Aorta (tissue), 5 donors: ENCODE measurements at places on chromosomes 1 and 21.
A peak's percentile ranks its signal among the peaks of the same experiment; 100 is the strongest.

- no peaks in the 10 kb centered on the region for H3K4me1 ChIP-seq
- H3K27ac ChIP-seq, result no peak overlapping the region
- no peak for DNase-seq
- no peak overlapping the region for H3K4me3 ChIP-seq
- no peaks in the 10 kb centered on the region for H3K36me3 ChIP-seq
These were observed 3.0 kb upstream of the SMPDL3B start for GRCh38 chr1:27931759-27932158.

DNA sequence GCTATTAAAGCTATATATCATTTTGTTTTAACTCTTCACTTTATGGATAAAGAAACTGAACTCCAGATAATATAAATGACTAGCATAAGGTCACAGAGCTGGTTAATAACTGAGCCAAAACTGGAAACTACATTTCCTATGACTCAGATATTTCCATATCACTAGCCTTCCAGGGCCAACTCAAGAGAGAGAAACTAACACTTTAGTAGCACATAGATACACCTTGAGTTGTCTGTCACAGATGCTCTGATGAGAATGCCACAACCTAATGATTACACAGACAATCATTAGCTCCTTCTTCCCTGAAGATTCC, 40.7 kb downstream of the NME7 start:
- no peak for DNase-seq
- no peak overlapping the region for H3K4me3 ChIP-seq
- H3K36me3 ChIP-seq, result no peaks in the 10 kb centered on the region
- no peaks in the 10 kb centered on the region for H3K4me1 ChIP-seq
- no peaks in the 10 kb centered on the region for H3K27me3 ChIP-seq

GRCh38 chr1:11455967-11456570, 22.9 kb upstream of the DISP3 start:
- no peak overlapping the region for H3K27ac ChIP-seq
- no peaks in the 10 kb centered on the region for H3K4me1 ChIP-seq
- no peak for DNase-seq
- no peak overlapping the region for H3K4me3 ChIP-seq
- H3K36me3 ChIP-seq, result no peaks in the 10 kb centered on the region
- H3K27me3 ChIP-seq, result no peaks in the 10 kb centered on the region

- no peak overlapping the region for H3K27ac ChIP-seq
- peak overlapping the region; percentile 73 for H3K4me3 ChIP-seq
- peaks cover 2% of the 10 kb centered on the region for H3K36me3 ChIP-seq
- H3K4me1 ChIP-seq, result no peaks in the 10 kb centered on the region
- H3K27me3 ChIP-seq, result no peaks in the 10 kb centered on the region
These were observed 457 bp downstream of the SRM start for GRCh38 chr1:11059155-11059967.

DNA sequence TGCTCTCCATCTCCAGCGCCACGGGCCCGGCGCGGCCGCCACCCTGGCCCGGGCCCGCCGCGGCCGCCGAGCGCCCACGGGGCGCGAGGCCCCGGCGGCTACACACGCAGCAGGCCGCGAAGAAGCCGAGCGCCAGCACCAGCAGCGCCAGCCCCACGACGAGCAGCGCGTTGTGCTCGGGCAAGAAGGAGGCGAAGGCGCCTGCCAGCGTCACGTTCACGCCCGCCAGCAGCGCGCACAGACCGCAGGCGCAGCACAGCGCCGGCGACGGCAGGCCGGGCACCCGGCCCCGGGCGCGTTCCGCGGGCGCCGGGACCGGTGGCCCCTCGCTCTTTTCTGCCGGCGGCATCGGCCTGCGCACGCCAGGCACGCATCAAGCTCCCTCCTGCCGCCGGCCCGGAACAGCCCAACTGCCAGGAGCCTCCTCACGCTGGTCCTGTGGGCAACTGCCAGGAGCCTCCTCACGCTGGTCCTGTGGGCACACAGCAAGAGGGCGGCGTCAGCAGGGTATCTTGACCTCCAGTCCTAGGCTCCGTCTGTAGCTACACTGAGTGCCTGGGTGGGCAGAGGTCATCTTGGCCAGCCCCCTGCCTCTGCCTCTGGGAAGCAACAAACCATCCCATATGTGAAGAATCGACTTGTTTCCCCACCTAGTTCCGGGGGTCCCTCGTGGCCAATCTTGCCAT, 18.1 kb downstream of the KNCN start:
- peak overlapping the region; percentile 70 for H3K27ac ChIP-seq
- no peaks in the 10 kb centered on the region for H3K36me3 ChIP-seq
- peak overlapping the region; percentile 31 for H3K4me3 ChIP-seq

DNA sequence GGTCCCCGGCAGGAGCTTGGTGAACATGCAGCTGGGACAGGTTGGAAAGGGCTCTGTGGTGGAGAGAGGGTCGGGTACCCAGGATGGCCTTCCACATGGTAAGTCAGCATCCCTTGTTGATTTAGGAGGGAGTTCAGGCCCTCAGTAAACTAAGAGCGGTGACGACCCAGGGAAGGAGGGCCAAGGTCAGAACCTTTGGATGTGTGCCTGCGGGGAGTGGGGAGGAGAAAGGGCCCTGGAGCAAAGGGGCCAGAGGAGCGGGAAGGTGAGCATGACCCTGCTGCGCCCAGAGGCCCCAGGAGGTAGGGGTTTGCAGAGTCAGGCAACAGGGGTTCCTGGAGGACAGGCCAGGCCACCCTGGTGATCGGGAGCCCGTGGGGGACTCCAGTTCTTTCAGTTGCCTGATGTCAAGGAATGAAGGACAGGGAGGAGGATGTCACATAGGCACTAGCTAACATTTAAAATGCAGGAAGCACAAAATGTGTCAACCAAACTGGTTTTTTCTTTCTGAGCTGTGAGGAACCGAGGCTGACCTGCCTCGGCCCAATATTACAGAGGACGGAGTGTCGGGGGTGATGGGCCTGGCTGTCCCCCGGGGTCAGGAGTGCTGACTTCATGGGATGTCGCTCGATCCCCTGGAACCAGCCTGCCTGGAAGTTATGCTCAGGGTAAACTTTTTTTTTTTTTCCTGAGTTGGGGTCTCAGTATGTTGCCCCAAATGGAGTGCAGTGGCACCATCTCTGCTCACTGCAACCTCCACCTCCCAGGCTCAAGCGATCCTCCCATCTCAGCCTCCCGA, 117.4 kb upstream of the SLC45A1 start:
- no peaks in the 10 kb centered on the region for H3K36me3 ChIP-seq
- peak; percentile 66 for DNase-seq
- H3K27ac ChIP-seq, result peak overlapping the region; percentile 97
- no peaks in the 10 kb centered on the region for H3K27me3 ChIP-seq
- H3K4me1 ChIP-seq, result peaks cover 10% of the 10 kb centered on the region

GRCh38 chr21:17818186-17819113, 706 bp downstream of the C21orf91 start:
- DNase-seq, result peak; percentile 88
- H3K4me1 ChIP-seq, result peaks cover 2% of the 10 kb centered on the region
- no peaks in the 10 kb centered on the region for H3K36me3 ChIP-seq
- H3K4me3 ChIP-seq, result peak overlapping the region; percentile 92
- no peak overlapping the region for H3K27ac ChIP-seq
- no peaks in the 10 kb centered on the region for H3K27me3 ChIP-seq

- H3K4me1 ChIP-seq, result no peaks in the 10 kb centered on the region
- no peaks in the 10 kb centered on the region for H3K27me3 ChIP-seq
- H3K4me3 ChIP-seq, result peak overlapping the region; percentile 42
These were observed 1.2 kb downstream of the C2CD4D start for GRCh38 chr1:151838222-151839081.

DNA sequence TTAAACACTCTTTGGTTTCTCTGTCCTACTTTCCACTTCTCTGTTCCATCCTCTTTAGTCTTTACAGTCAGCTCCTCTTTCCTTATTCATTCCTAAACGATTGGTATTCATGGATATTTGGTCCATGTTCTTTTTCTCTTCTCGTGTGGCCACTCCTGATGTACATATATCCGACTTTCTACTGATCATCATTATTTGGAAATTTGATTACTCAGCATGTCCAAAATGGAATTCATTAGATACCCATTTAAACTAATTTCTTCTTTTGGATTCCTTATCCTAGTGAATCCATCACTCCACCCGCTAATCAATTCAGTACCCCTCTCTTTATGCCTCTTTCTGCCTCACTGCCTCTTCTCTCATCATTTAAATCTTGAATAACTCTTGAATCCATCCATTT, 43.8 kb upstream of the TNFSF18 start:
- H3K36me3 ChIP-seq, result no peaks in the 10 kb centered on the region
- H3K27ac ChIP-seq, result no peak overlapping the region
- no peaks in the 10 kb centered on the region for H3K4me1 ChIP-seq
- no peak overlapping the region for H3K4me3 ChIP-seq

- peak overlapping the region; percentile 2 for H3K27ac ChIP-seq
- no peaks in the 10 kb centered on the region for H3K36me3 ChIP-seq
- no peak overlapping the region for H3K4me3 ChIP-seq
- no peak for DNase-seq
- H3K4me1 ChIP-seq, result no peaks in the 10 kb centered on the region
- H3K27me3 ChIP-seq, result no peaks in the 10 kb centered on the region
These were observed 1.6 kb downstream of the BCAR3 start for GRCh38 chr1:93680076-93680419.

DNA sequence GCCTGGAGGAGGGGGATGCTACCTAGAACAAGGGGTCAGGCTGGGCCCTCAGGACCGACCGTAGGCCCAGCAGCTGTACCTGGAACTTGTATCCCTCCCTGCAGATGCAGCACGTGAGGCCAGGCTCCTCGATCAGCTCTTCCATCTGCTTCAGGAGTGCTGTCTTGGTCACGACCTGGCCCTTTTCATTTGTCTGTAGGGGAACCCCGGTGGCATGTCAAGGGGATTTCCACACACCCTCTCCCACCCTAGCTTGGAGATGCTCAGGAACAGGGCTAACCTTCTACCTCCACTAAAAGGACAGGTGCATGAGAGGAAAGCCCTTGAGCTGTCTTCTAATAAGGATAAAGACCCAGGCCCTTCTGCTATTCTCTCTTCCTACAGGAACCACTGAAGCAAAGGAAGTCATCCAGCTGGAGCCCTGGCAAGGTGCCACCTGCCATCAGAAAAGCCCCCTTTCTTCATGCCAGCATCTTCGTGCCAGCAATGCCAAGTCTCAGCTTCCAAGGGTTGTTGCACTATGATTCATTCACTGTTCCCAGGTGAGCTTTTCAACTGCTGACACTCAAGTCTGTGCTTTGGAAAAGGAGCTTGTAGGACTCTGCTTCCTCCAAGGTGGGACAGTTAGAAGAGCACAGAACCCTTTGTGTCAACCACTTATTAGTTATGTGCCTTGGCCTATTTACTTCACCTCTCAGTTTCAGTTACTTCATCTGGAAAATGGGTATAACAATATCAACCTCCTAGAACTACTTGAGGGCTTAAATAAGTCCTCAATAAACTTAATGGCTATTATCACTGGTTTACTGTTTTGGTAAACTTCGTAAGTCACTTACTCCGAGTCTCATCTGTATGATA, 122.1 kb downstream of the UBR4 start:
- H3K27ac ChIP-seq, result no peak overlapping the region
- no peak for DNase-seq
- H3K27me3 ChIP-seq, result no peaks in the 10 kb centered on the region
- no peak overlapping the region for H3K4me3 ChIP-seq
- H3K4me1 ChIP-seq, result no peaks in the 10 kb centered on the region
- peaks cover 32% of the 10 kb centered on the region for H3K36me3 ChIP-seq

DNA sequence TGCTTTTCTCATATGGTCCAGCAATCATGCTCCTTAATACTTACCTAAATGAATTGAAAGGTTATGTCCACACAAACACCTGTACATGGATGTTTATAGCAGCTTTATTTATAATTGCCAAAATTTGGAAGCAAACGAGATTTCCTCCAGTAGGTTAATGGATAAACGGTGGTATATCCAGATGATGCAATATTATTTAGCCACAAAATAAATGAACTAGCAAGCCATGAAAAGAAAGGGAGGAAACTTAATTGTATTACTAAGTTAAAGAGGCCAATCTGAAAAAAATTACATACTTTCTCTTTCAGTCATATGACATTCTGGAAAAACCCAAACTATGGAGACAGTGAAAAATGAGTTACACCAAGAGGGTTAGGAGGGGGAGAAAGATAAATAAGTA, 76.3 kb upstream of the LRRC7 start:
- no peaks in the 10 kb centered on the region for H3K36me3 ChIP-seq
- no peak overlapping the region for H3K4me3 ChIP-seq
- no peaks in the 10 kb centered on the region for H3K4me1 ChIP-seq
- no peaks in the 10 kb centered on the region for H3K27me3 ChIP-seq
- no peak for DNase-seq

GRCh38 chr1:74681449-74681848, 7.9 kb upstream of the ERICH3 start:
- H3K27ac ChIP-seq, result no peak overlapping the region
- no peaks in the 10 kb centered on the region for H3K4me1 ChIP-seq
- H3K36me3 ChIP-seq, result no peaks in the 10 kb centered on the region
- H3K4me3 ChIP-seq, result no peak overlapping the region

DNA sequence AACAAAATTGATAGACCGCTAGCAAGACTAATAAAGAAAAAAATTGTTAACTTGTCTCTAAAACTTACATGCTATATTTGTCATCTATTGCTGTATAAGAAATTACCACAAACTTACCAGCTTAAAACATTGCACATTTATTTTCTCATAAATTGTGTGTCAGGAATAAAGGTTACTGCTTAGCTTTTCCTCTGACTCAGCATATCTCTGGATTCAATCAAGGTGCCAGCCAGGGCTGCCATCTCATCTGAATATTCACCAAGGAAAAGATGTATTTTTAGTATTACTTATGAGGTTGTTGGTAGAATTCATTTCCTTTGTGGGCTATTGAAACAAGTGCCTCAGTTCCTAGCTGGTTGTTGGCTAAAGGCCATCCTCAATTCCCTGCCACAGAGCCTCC, 912.6 kb upstream of the NEGR1 start:
- H3K27ac ChIP-seq, result no peak overlapping the region
- H3K27me3 ChIP-seq, result no peaks in the 10 kb centered on the region
- H3K36me3 ChIP-seq, result no peaks in the 10 kb centered on the region
- no peak overlapping the region for H3K4me3 ChIP-seq
- no peak for DNase-seq

DNA sequence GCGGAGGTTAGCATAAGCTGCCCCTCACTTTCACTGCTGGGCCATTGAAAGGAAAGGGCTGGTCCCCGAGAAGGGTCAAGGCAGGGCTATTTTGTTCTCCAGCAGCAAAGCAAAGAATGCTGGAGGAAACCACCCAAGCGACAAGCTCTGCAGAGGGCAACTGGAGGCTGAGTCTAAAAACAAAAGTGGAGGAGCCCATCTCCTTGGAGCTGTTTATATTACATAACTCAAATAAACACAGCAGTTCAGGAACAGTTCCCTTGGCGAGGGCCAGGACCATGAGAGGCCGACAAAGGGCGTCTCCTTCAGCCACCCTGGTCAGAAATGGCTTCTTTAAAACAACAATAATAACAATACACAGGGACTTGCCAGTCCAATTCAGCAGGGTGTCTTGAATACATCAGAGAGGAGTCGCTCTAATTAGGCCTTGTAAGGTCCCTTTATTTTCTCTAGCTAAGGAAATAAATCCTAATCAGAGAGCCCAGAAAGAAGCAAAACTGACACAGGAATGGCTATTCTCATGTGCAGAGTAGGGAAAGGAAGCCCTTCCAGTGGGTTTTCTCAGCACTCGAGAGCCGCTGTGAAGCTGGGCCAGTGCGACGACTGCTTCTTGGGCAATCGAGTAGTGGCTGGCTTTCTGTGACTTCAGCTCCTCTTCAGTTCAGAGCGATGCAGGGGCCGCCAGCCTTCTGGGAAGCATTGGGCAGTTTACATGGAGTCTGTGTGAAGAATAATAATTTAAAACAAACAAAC, 57.0 kb upstream of the TARBP1 start:
- peaks cover 13% of the 10 kb centered on the region for H3K4me1 ChIP-seq
- H3K36me3 ChIP-seq, result no peaks in the 10 kb centered on the region
- H3K4me3 ChIP-seq, result no peak overlapping the region
- H3K27me3 ChIP-seq, result no peaks in the 10 kb centered on the region
- H3K27ac ChIP-seq, result peak overlapping the region; percentile 88
